ENCODE measurements at places on chromosomes 2 and 18.

GRCh38 chr2:74419345-74419744 is 2.1 kb downstream of the C2orf81 start:
- DNase-seq, result no peak

DNA sequence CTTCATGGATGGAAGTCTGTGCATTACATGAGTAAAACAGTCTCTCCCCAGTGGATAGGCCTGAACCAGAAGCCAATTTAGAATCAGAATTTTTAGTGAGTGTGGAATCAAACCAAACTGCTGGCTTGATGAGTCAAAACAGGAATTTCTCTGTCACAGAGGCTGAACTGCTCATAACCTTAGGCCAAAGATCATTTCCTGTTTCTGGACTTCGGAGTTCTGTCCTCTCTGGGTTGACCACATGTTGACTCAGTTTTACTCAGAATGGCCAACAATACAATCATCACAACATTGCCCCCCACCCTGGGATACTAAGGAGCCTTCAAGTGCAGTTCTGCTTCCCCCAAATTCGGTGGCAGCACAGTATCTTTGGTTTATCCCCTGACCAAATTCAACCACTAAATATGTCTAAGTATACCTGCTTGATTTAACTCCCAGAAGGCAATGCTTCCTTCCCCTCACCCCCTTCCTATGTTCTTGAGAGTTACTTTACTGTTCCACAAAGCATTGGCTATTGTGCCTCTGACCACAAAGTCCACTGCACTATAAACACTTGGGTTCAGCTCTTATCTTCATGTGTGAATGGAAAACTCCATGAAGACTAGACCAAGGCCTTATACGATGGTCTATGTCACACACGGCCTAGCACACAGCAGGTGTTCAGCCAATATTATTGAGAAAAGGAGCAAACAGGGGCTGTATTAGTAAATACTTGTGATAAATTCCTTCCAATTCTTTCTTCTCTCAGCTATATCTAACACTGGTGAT is 67.8 kb downstream of the NXPH2 start:
- no peak for DNase-seq

DNA sequence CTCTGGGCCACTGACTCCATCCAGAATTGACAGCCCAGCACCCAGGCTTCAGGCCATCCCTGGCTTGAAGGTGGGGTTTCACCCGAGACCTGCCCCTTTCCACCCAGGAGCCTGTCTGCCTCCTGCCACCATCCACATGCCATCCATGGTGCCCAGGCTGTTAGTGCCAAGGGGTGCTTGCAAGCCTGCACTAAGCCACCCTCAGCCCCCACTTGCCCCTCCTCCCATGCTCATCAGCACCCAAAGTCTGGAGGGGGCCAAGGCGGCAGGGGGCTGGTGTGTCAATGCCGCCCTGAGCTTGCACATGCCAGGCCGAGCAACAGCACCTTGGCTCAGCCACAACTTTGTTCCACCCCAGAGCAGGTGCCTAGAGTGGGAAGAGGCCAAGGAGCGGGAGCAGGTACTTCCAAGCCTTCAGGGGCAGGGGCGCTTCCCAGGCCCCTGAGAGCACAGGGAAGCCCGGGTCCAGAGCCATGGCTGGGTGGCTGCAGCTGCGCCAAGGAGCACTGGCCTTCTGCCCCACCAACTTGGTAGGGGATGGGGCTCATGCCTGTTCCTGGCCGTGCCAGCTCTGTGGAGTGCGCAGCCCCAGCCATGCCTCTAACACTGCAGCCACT is 12.0 kb downstream of the SRD5A2 start:
- DNase-seq, result no peak

- DNase-seq, result no peak
Observed at GRCh38 chr2:169709331-169709730, 15.1 kb downstream of the PHOSPHO2 start.

DNA sequence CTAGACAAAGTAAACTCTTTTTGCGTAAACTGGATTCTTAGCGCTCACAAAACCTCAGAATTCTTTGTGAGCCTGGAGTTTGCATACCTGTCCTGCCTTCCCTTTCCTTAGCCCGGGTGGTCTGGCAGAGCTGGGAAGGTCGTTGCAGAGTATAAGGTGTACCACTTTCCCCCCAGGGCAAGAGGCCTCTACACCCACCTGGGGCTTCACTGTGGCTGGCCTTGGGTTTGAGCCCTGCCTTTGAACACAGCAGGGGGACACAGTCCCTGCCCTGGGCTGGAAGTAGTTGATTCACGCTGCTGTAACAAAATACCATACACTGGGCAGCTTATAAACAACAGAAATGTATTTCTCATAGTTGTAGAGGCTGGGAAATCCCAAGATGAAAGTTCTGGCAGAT is 133.9 kb downstream of the B3GNT2 start:
- DNase-seq, result no peak

All from NCI-H526 (cell line).